ENCODE measurements at places on chromosomes 3 and 15. TPM values are rescaled to one million over a fixed set of nuclear protein-coding genes. Genes with fewer than 3 reads are reported as not detected.

DNA sequence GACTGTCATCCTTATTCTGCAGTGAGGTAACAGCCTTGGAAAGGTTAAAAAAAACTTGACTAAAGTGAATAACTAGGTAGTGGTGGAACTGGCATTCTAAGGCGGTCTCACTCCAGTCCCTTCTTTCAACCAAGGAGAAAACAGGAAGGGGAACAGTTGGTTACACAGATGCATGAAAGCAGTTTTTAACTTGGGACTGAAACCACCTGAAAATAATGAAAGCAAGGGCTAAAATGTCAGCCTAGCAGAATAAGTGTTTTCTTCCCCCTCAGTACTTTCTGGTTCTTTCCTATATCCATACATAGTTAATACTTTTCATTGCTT lies 748 bp upstream of the AVEN start:
- peak; percentile 44 for DNase-seq

DNA sequence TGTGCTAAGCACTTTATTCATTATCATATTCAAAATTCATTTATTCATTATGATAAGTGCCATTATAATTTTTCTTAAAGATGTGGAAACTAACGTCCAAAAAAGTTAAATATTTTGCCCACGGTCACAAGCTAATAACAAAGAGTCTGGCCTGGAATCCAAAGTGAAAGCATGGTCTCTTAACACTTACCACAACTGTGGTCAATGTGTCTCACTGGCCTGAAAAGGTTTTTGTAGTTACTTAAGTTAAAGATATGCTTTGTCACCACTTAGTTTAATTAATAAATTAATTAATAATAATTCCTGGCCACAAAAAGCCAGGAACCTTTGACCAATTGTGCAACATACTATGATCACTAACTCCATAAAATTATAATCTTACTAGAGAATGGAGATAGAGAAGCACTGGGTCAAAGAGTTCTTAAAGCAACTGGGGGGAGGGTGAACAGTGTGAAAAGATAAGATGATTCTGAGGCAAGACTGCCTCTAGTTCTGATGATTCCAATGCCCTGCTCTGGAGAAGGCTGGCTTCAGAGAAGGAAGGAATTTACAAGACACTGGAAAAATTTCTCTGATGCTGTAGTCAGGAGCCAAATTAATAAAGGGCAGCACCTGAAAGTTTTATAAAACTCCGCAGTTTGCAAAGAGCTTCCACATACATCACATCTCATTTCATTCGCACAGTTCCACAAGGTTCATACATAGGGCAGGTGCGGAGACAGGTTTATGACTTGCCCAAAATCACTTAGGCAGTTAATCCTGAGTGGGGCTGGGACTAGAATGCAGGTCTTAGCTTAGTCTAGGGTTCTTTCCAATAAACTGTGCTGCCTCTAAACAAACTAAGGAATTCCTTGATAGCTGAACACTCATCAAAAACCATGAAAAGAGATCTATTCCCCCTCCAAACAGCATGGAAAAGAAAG lies 32.5 kb downstream of the NPTN start:
- no peak for DNase-seq

DNA sequence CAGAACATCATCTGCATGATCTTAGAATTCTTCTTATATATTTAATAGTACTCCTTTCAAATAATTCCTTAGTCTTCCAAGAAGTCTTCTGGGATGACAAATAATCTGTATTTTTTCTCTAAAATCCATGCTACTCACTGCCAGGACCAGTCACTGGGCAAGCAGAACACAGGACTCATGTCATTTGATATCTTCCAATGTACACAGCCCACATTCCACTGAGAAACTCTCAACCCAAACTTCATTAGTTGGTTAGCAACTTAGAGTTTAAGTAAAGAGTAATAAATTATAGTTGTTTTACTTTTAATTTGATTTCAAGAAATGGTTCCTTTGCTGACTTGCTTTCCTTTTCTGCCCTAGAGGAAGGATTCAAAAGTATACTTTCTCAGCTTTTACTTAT lies 317.0 kb downstream of the VGLL3 start:
- DNase-seq = no peak

DNA sequence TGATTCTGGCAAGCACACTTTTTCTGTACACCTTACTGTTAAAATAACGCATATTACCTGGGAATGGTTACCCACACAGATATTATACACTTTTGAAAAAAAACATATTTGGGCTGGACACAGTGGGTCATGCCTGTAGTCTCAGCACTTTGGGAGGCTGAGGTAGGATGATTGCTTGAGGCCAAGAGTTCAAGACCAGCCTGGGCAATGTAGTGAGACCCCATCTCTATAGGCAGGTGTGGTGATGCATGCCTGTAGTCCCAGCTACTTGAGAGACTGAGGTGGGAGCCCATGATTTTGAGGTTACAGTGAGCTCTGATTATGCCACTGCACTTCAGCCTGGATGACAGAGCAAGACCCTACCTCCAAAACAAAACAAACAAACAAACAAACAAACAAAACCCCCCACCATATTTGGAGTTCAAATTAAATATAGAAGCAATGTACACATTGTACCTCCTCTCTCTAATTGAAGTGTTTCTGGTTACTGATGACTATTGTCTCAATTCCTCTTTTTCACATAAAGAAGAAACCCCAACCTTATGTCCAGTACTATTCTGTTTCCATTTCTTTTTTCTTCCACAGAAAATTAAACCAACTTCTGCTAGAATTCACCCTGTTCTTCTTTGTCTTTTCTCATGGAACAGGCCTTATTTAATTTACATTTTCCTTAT lies 152.6 kb upstream of the UMPS start:
- DNase-seq = no peak

GRCh38 chr15:84961114-84961452 lies 20.6 kb upstream of the PDE8A start:
- no peak for DNase-seq

GRCh38 chr15:40695469-40695890 lies 506 bp downstream of the RAD51 start:
- peak; percentile 73 for DNase-seq

GRCh38 chr3:184647405-184647936 lies 64.4 kb downstream of the MAGEF1 start:
- no peak for DNase-seq

DNA sequence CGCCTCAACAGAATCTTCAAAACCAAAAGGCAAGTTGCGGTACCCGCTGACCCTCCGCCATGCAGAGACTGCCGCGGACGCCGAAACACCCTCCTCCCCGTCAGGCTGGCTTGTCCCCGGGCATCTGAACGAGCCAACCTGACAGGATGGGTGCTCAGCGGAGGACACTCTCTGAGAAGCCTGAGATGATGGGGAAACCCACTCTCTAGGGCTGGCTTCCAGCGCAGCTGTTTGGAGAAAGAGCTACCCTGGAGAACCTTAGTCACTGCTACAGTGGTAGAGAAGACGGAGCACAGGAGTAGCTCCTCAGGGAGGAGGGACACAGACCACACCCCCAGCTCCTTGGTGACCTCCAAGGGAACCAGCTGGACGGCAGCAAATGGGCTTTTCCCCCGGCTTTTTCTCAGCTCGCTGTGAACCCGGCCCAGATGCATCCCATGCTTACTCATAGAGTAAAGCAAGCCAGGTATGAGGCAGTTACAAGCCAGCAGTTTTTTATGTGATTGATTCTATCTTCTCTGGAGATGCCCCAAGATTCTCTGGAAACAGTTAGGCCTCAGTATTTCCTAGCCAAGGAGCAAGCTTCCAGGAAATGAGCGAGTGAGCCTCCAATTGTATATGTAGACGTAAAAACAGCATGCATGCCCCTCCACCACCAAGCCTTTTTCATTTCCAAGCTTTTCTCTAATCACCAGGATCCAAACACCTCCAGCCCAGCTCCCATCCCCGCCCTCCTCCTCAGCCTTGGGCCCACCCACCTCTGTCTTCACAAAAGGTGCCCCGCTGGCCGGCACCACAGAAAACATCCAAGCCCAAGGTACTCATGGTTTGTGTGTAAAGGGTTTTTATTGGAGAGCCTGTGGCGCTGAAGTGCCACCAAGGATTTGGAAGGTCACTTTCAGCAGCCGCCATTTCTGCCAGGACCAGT lies 38.7 kb downstream of the FAM174B start:
- no peak for DNase-seq

- DNase-seq = no peak
These were observed 28.6 kb downstream of the IL5RA start for GRCh38 chr3:3081381-3082233.

DNA sequence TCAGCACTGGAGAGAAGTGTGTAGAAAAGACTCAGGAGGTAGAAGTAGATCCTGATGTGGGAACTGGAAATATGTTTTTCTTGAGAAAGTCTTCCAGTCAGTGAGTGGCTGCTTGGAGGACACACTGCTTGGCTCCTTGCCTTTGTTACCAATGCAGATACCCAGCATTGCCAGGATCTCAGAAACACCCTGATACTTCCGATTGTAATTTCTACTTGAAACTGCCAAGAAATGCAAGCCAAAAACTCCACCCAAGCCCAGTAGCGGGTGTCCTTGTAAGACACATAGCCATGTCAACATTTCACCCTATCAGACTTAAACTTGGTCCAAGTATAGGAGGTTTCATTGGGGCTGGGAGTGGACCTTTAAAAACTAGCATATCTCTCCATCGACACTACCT lies 141.8 kb downstream of the ALDH1A2 start:
- no peak for DNase-seq

DNA sequence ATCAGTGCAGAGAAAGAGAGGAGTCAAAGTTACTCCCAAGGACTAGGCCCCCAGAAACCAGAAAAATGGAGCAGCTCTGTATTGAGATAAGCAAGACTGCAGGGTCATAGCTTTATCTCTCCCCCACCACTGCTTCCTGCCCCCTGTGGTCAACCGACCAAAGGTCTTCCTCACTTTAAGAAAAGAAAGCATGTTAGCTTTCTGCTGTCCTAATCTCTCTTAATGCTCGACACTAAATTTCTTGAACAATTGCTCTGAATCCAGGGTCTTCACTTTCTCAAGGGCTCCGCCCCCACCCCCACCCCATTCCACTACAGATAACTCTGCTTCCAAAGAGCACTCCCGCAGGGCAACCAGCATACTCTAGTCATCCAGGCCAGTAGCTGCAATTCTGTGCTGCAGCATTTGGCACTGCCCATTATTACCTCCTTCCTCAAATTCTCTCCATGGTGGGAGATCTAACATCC lies 31.9 kb downstream of the TNIK start:
- no peak for DNase-seq

GRCh38 chr15:38127306-38127771 lies 125.3 kb upstream of the SPRED1 start:
- DNase-seq = no peak

- DNase-seq = no peak
These were observed 66.8 kb downstream of the CPN2 start for GRCh38 chr3:194284351-194284750.

DNA sequence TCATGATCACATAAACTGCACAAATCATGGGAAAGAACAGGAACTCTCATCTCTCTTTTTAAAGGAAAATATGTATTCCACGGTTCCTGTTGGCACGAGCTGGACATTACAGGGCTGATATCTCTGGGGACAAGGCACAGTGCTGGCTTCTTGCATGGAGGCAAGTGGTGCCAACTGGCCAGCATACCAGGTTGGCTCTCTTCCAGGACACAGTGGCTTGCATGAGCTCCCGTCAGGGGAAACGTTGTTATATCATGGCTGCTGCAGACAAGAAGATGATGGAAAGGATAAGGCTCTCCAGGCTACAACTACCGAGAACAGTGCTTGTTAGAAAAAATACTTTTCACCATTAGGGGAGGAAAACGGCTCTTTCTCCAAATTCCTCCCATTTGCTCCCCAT lies 283.9 kb downstream of the RORA start:
- no peak for DNase-seq

GRCh38 chr15:38828031-38828532 lies 263.5 kb upstream of the RASGRP1 start:
- DNase-seq = peak; percentile 23

DNA sequence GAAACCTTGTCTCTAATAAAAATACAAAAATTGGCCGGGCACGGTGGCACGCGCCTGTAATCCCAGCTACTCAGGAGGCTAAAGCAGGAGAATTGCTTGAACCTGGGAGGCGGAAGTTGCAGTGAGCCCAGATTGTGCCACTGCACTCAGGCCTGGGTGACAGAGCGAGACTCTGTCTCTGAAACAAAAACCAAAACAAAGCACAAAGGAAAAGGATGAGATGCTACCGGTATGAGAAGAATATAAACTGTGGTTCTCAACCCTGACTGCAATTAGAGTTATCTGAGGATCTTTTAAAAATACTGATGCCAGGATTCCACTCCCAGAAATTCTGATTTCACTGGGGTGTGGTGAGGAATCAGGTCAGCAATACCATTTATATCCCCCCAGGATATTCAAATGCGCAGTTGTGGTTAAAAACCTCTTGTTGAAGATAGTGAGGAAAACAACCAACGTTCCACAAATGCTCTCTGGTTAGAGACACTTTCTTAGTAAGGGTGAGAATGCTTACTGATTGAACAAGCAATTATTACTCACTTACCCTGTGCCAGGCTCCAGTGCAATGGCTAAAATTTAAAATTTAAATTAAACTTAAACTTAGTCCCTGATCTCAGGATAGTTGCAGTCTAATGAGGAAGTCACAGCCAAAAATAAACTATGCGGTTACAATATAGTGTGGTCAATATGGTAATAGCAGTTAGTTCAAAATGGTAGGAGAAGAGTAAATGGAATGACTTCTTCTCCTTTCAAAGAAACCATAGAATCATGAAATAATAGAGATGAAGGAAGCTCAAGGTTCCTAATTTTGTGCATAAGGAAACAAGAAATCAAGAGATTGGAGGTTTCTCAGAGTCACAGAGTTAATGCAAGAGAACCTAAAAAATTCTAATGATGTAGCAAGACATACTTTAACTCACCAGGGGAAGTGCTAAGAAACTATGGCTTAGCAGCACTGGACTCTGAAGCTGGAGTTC lies 109.5 kb downstream of the SSR3 start:
- DNase-seq = no peak

DNA sequence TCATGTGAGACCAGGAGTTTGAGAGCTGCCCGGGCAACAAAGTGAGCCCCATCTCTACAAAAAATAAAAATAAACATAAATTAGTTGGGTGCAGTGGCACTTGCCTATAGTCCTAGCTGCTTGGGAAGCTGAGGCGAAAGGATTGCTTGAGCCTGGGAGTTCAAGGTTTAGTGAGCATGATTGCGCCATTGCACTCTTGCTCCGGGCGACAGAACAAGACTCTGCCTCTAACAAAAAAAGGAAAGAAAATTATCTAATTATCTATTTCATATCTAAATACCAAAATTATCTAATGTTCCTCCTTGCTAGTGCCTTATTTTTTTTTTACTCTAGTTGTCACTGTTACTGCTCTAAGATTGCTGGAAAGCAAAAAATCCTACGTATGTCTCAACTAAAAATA lies 16.7 kb upstream of the PAK6 start:
- DNase-seq = no peak

GRCh38 chr3:189474944-189475343 lies 156.2 kb upstream of the TP63 start:
- no peak for DNase-seq

- no peak for DNase-seq
These were observed 46.8 kb downstream of the WDR76 start for GRCh38 chr15:43873651-43874050.

GRCh38 chr3:190848870-190849269 lies 13.6 kb downstream of the GMNC start:
- DNase-seq = no peak

Gene PTX3
- total RNA-seq = not detected

Gene PRR20G
- total RNA-seq = not detected

Gene SATB1
- 6.8 TPM for total RNA-seq

Gene SELENOS
- total RNA-seq = 14.9 TPM

Gene SYNPR
- total RNA-seq = not detected

Gene THSD4
- total RNA-seq = not detected

Gene TSPAN3
- 205 TPM for total RNA-seq

Gene LRRC2
- total RNA-seq = not detected

Measured in Karpas-422 (cell line).